ENCODE measurements at places on chromosomes 2 and 18.

GRCh38 chr2:126317790-126318431, 338.0 kb upstream of the GYPC start:
- no peak for DNase-seq

GRCh38 chr18:58996131-58996641, 131.5 kb downstream of the ZNF532 start:
- no peak for DNase-seq

- DNase-seq: no peak
These were observed 813 bp upstream of the MEIS1 start for GRCh38 chr2:66433945-66434678.

- no peak for DNase-seq
These were observed 501.0 kb upstream of the SETBP1 start for GRCh38 chr18:44179693-44180092.

- no peak for DNase-seq
These were observed 131.3 kb upstream of the GPC1 start for GRCh38 chr2:240303896-240304745.

DNA sequence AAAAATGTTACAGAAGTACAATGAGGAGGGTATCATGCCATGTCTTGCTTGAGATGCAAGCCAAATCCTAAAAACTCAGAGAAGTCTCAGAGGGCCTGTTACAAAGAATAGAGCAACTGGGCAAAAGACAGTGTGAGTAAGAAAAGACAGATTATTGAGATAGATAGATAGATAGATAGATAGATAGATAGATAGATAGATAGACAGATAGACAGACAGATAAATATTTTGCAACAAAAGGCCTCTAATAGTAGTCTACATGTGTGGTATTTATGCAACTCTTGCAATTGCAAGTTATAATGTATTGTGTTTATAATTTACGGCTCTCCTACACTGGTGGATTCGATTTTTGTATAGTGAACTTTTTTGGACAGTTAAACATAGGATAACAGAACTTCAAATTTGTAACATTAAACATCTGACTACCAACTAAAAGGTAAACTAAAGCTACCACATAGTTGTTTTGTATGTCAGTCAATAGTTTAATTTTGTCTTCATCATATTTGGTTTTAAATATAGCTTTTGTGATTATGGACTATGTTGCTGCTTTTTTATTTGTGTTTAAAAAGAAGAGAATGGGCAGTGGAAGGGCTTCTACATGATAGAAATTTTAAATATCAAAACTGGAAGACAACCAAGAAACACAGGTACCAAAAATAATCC, 740.7 kb upstream of the LRRTM4 start:
- DNase-seq: no peak

- no peak for DNase-seq
These were observed 81.6 kb downstream of the EPB41L3 start for GRCh38 chr18:5462227-5462626.

- DNase-seq: no peak
These were observed 271.7 kb downstream of the RBM43 start for GRCh38 chr2:150989969-150990368.

- DNase-seq: no peak
These were observed 2.7 kb downstream of the ERFE start for GRCh38 chr2:238161291-238162051.

- DNase-seq: no peak
These were observed 35.6 kb upstream of the NRP2 start for GRCh38 chr2:205646680-205647079.

GRCh38 chr2:186526281-186526680, 40.2 kb downstream of the ZC3H15 start:
- DNase-seq: no peak

- no peak for DNase-seq
These were observed 40.6 kb upstream of the RNU4ATAC start for GRCh38 chr2:121489911-121490583.

DNA sequence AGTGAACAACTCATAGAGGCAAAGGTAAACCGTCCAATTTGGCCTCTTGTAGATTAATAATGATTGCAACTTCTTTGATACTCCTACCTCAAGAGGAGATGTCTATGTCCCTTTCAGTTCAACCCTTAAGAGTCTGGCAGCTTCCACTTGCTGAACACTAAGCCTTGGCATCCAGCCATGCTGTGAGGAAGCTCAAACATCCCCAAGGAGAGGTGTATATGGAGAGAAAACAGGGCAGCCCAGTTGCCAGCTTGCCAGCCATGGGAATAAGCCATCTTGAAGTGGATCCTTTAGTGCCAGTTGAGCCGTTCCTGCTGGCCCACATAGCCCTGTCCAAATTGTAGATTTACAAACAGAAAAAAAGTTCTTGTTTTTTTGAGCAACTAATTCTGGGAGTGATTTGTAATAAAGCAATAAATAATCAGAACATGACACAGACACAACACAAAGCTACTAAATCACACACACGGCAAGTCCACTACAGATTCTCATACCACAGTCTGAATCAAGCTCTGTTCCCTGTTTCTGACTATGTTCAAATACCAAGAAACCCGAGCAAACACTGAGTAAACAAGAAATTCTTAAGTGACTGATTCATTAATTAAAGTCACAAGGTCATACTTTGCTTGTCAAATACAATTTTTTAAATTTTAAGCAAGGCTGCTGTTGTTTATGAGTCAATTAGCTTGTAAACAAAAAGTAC, 96.1 kb downstream of the PID1 start:
- no peak for DNase-seq

All from CD4-positive, alpha-beta T cell treated with Interleukin-1 beta for 1 hour (primary cell).